ENCODE measurements at places on chromosomes 16 and 17. TPM values are rescaled to one million over a fixed set of nuclear protein-coding genes. Genes with fewer than 3 reads are reported as not detected.

Gene ASGR1
- total RNA-seq, result 0.63 TPM

Gene AP2B1
- total RNA-seq, result 48.3 TPM

Gene GAS2L2
- total RNA-seq, result 0.62 TPM

Gene CACNG4
- 4.9 TPM for total RNA-seq

Gene KRTAP9-8
- not detected for total RNA-seq

Gene ZACN
- not detected for total RNA-seq

Gene CCL23
- total RNA-seq, result 0.81 TPM

Gene CDK5R1
- 0.69 TPM for total RNA-seq

Gene OTOP2
- total RNA-seq, result not detected

Gene CDH16
- total RNA-seq, result not detected

Gene SOX8
- total RNA-seq, result 0.23 TPM

Gene TEKT5
- total RNA-seq, result 0.42 TPM

Gene MEFV
- total RNA-seq, result 0.31 TPM

Gene INPP5K
- 23.0 TPM for total RNA-seq

Gene WFDC1
- 2.9 TPM for total RNA-seq

Gene IL34
- total RNA-seq, result 0.91 TPM

Gene HNF1B
- 0.60 TPM for total RNA-seq

Gene SRSF2
- total RNA-seq, result 149 TPM

Gene RAMP2
- total RNA-seq, result 19.6 TPM

Gene TRAPPC1
- 94.3 TPM for total RNA-seq

Gene RNF222
- not detected for total RNA-seq

Gene MT4
- total RNA-seq, result not detected

Gene CCDC154
- 2.0 TPM for total RNA-seq

Gene GCGR
- total RNA-seq, result not detected

Gene DUS2
- total RNA-seq, result 10.4 TPM

Gene TMED6
- 0.74 TPM for total RNA-seq

Gene RHBDL3
- 5.6 TPM for total RNA-seq

Gene KIF2B
- not detected for total RNA-seq

Gene RNF112
- total RNA-seq, result 6.9 TPM

Gene CDC27
- 51.7 TPM for total RNA-seq

Gene HBA2
- 173 TPM for total RNA-seq

Gene ZNF287
- 6.8 TPM for total RNA-seq

Gene MYH3
- total RNA-seq, result 3.6 TPM

Gene CTDNEP1
- total RNA-seq, result 43.0 TPM

Gene PRSS36
- 1.4 TPM for total RNA-seq

Gene FZD2
- 8.7 TPM for total RNA-seq

Gene KRT32
- not detected for total RNA-seq

Gene WSCD1
- total RNA-seq, result 1.7 TPM

Gene SPNS2
- total RNA-seq, result 5.6 TPM

Gene TSR1
- total RNA-seq, result 21.6 TPM

Gene KRT20
- 0.77 TPM for total RNA-seq

Gene CHRNE
- total RNA-seq, result 1.0 TPM

Gene KRT12
- total RNA-seq, result not detected

Gene SLC35G6
- total RNA-seq, result not detected

Gene SMIM36
- total RNA-seq, result not detected

Gene PAQR4
- 5.7 TPM for total RNA-seq

Gene KCNJ18
- not detected for total RNA-seq

Gene IGFALS
- 0.47 TPM for total RNA-seq

Gene SPN
- 0.60 TPM for total RNA-seq

Gene COL1A1
- total RNA-seq, result 550 TPM

Gene PRR35
- total RNA-seq, result not detected

Gene TBC1D3
- total RNA-seq, result not detected

Gene CCDC78
- total RNA-seq, result not detected

Data from ovary (tissue), 10 donors.